ENCODE measurements at places on chromosomes 7 and 10.

DNA sequence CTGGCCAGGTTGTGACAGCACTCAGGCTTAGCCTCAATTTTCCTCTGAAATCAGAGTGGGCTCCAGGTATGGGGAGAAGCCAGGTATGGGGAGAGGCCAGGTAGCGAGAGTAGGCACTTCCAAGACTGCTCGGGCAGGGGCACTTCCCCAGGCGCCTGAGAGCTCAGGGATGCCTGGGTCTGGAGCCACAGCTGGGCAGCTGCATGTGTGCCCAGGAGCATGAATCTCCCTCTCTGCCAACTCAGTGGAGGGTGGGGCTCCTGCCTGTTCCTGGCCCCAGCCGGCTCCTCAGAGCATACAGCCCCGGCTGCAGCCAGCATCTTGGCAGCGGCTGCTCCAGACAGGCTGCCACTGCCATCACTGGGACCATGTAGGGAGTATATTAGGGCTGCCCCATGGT lies 313.9 kb downstream of the AUTS2 start:
- no peak for DNase-seq

DNA sequence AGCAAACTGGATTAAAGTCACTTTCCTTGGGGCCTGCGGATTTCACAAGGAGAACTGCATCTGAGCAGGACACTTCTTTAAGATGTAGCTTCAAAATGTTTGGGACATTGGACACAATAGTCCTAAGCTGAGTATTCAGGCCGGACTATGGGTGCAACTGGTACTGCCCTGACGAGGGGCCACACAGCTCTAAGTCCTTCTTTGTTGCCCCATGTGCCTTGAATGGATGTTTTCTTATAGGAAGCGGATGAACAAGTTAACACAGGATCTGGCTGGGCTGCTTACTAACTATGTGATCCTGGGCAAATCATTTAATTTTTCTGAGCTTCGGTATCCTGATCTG lies 147.8 kb upstream of the KLF14 start:
- DNase-seq: no peak

- no peak for DNase-seq
Measured at GRCh38 chr10:9807846-9808245, 1209.8 kb upstream of the CELF2 start.

DNA sequence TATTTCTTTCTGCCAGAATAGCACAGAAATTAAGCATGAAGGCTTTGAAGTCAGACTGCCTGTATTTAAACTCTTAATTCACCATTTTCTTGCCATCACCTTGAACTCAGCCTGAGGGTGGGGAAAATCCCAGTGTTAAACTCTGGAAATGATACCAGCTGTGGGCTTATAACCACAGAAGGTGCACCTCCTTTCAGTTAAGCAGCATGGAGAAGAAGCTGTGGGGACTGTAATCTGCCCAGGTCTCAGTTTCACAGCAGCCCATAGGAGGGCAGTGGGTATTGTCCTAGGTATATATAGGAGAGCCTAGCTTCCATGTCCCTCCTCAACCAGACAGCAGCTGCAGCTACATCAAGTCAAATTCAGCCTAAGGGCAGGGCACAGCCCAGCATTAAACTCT lies 241.6 kb downstream of the HPSE2 start:
- DNase-seq: no peak

DNA sequence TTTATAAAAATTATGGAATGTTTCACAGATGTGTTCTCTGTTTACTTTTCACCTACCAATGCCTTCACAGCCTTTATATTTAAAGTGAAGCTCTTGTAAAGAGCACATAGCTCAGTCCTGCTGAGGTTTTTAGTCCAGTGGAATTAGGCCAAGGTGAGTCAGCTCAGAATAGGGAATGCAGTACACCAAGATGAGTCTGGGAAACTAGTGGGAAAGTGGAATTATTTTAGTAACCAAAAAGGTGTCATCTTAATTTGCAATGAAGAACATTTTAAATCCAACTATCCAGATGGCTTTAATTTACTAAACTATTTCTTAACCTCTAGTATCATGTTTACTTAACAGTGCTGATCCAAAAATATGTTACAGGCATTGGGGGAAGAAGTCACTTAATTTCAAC lies 236.3 kb upstream of the CTBP2 start:
- DNase-seq: no peak

GRCh38 chr10:48648172-48648942 lies 36.3 kb upstream of the WDFY4 start:
- DNase-seq: no peak

DNA sequence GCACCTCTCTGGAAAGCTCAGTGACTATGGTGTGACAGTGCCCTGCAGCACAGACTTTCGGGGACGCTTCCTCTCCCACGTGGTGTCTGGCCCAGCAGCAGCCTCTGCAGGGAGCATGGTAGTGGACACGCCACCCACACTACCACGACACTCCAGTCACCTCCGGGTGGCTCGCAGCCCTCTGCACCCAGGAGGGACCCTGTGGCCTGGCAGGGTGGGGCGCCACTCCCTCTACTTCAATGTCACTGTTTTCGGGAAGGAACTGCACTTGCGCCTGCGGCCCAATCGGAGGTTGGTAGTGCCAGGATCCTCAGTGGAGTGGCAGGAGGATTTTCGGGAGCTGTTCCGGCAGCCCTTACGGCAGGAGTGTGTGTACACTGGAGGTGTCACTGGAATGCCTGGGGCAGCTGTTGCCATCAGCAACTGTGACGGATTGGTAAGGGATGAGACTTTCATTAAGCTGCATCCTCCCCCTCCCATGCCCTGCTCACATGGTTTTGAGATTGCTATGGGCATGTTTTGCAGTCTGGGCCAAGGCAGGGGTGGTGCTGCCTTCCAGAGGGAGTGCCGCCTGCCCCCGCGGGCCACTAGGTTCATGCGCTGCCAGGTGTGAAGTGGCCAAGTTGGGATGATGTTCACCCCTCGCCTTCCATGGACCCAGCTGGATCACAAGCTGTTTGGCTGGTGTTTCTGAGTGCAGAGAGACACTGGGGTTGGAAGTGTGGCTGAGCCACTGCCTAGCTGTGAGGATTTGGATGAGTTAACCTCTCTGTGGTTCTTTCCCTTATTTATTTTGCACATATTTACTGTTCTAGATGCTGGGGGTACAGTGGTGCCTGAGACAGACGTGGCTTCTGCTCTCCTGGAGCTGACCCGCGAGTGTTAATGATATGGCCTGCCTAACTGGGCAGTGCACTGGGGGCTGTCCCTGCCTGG lies 2.5 kb downstream of the ADAMTS14 start:
- no peak for DNase-seq
